ENCODE measurements at places on chromosomes 6 and 20. TPM values are rescaled to one million over a fixed set of nuclear protein-coding genes. Genes with fewer than 3 reads are reported as not detected.

Gene AKIRIN2
- total RNA-seq = 64.5 TPM

Gene MED20
- total RNA-seq = 24.9 TPM

Gene ULBP1
- total RNA-seq = 9.4 TPM

Gene PTPN1
- 138 TPM for total RNA-seq

Gene ZSCAN16
- 7.9 TPM for total RNA-seq

Data from activated T-cell treated with anti-CD3 and anti-CD28 coated beads, Interleukin-2, amount 50 U/mL, for 72 hours (primary cell).